ENCODE measurements at places on chromosomes 5 and 9.

DNA sequence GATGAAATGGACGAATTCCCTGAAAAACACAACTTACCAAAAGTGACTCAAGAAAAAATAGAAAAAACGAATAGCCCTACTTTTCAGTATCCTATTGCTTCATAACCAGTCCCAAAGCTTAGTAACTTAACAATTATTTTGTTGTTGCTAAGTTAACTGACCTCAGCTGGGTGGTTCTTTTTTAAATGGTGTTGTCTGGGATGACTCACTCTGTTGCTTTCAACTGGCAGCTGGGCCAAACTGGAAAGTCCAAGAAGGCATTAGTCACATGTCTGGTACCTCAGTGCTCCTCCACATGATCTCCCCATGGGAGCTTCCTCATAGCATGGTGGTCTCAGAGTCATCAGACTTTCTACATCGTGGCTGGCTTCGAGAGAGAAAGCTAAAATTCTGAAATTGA lies 47.8 kb upstream of the ADAMTS2 start:
- DNase-seq, result no peak

DNA sequence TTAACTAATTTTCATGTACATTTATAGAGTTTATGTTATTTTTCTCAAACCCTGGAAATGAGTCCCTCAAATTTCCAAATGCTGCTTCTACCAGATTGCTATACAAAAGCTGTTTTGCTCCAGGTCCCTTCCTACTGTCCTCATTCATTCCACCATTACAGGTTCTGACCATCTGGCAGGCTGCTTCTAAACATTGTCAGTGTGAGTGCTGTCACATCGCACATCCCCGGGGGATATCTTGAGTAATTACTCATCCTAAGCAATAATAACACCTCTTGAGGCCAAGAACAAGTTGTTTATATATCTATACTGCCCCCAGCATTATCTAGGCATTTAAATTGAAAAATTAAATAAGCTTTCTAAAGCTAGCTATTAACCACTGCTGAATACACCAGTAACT lies 1675.3 kb upstream of the CDH6 start:
- no peak for DNase-seq

GRCh38 chr9:78143281-78144007 lies 92.4 kb upstream of the CEP78 start:
- DNase-seq, result no peak

DNA sequence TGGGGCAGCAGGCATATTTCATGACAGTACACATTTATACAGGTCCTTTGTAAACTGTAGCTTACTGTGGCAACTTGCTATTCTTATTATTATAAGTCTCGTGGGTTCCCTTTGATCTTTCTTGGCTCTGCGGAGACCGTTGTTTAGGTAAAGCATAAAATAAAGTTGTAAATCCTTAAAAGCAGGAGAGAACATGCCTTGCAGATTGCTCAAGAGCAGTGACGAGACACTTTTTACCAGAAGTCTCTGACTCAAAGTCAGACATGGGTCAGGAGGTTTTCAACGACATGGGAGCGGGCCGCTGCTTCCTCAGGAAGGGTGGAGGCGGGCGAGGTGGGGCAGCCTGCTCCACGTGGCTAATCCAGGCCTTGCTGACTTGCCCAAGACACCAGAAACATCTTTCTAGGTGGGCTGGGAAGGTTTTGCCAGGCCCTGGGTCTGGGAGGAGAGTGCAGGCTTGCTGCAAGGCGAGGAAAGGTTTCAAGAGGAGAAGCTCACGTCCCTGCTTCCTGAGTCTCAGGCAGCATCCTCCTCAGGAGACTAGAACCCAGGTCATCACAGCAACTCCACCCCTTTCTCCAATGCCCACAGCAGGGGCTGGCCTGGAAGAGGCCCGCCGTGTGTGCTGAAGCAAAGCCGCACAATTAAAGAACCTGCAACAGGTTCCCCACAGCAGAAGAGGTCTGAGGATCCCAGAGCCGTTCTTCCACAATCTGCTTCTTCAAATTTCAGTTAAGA lies 6.5 kb downstream of the TBC1D2 start:
- DNase-seq, result no peak

- DNase-seq, result no peak
These were observed 191.0 kb downstream of the RAB3C start for GRCh38 chr5:58773744-58774441.

- no peak for DNase-seq
These were observed 391.2 kb downstream of the HINT1 start for GRCh38 chr5:130773813-130774212.

DNA sequence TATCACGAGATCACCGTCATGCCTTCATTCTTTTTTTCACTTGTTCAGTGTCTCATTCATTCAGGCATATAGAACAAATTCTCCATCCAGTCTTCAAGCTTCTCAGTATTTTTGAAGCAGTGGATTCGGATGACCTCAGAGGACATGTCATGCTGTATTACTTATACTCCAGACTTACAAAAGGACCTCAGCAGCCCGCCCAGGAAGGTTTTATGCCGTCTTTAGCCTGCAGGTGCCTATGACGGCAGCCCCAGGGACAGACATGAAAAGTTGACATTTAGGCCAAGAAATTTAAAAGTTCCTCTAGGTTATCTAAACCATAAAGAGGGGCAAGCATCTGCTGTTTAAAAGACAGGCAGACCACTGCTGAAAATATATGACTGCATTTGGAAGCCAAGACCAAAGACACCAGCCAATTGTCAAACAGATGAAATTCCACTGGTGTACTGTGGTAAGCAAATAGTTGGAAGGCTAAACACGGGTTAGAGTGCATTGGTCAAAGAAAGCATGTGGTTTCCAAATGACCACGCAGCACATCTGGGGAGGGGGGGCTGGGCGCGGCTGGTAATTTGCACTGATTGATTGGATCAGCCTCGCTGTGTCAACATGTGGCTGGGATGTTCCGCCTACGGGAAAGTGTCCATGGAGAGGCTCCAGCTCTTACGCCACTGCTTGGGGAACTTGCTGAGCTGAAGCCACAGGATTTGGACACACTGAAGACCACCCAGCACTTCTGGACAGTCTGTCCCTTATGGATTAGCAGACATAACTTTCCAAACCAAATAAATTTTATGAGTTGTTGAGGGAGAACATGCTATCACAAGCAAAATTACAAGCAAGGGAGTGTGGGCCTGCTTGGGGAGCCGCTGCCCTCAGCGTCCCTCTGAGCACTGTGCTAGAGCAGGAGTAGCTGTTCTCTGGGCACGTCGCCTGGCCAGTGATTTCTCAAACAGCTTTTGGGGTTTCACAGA lies 173.6 kb downstream of the FANCC start:
- DNase-seq, result peak; percentile 93

DNA sequence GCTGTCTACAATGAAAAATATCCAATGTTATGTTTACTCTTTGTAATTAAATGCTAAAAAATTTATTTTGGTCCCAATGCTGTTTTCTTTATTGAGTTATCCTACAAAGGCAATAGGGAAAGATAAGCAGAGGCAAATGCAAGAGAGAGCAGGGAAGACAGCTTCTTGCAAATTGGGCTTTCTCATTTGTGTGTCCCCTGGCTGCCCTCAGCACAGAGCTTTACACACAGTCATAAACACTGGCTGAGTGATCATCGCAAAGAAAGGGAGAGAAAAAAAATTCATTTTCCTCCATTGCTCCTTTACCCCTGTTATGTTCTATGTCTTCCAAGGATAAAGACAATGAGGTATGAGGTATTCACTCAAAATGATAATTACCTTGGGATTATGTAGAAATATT lies 2.3 kb upstream of the TSSK1B start:
- DNase-seq, result no peak

DNA sequence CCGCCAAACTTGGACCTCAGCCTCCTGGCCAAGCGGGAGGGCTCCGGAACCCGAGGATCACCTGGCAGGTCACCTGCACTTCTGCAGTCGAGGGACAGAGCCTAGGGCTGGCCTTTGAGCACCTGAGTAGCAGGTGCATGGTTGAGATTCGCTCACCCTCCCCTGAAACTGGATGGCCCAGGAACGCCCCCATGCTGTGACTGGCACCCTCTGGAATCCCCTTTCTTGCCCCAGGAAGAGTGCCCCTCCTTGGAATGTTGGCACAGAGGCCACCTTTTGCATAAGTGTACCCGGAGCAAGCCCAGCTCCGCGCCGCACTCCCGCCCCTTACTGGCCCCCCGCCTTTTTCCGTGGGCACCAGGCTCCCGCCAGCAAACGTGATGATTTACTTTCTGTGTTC lies 112.5 kb upstream of the IER5L start:
- peak; percentile 29 for DNase-seq

DNA sequence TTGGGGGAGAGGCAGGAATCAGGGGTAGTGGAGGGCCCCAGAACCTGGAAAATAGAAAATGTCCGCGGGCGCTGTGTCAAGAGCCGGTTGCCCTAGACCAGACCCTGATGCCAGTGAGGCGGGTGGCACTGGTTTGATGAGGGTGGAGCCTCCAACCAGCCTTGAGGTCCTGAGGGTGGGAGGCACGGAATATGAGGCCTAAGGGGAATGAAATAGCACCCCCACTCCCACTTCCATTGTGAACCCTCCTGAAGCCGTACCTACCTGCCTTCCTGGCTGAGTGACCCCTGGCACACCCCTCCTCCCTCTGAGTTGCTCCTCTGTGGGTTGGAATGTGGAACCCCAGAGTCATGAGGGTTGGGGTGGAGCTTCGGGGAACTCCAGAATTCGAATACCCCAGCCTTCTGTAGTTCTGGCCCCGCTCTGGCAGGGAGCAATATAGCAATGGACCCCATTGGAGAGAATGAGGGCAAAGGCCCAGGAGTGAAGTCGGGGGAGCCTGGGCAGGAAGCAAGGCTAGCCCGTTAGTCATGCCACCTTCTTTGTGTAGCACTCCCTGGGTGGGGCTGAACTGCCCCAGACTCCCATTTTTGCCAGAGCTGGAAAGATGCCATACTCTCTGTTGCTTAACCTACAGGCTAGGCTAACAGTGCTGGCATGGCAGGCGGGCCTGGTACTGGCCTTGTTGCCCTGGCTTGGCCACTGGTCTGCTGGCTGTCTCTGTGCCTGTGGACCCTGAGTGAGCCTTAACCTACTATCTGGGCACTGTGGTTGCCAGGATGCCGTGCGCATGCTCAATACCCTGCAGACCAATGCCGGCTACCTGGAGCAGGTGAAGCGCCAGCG lies 1.0 kb downstream of the FPGS start:
- DNase-seq, result no peak

DNA sequence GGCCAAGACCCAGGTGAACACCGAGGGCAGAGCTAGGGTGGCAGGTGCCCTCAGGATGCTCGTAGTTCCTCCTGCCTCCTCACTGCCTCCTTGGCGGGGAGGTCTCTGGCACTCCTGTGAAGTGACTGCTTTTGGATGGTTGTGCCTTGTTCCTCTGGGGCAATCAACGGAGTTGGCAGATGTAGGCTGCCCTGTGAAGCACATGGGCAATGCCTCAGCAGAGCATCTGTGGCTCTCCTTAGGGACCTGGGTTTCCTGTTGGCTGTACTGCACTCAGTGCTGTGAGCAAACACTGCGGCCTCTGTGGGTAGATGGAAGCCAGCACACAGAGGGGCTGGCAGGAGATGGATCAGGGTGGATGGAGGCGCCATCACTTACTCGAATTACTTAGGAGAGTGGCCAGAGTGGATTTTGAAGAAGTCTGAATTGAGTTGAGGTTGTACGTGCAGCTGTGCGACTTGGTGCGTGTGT lies 71.4 kb upstream of the COL5A1 start:
- DNase-seq, result peak; percentile 78

DNA sequence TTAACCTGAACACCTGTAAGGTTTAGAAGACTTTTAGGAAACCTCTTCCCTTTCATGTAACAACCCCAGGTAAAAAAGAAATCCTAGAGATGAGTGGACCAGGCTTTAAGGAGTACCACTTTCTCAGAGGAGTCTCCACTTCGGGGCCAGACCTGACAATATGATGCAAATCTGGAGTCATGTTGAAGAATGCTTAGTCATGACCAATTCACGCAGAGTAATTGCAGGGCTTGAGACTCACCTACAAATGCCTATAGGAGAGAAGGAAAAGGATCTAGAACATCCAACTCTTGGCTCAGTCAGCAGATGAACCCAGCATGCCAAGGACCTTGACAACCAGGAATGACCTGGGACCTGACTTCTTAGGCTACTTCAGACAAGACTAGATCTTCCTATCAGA lies 235.4 kb downstream of the DOCK8 start:
- DNase-seq, result no peak

- peak; percentile 64 for DNase-seq
These were observed 977 bp downstream of the MGAT4B start for GRCh38 chr5:179805529-179806249.

DNA sequence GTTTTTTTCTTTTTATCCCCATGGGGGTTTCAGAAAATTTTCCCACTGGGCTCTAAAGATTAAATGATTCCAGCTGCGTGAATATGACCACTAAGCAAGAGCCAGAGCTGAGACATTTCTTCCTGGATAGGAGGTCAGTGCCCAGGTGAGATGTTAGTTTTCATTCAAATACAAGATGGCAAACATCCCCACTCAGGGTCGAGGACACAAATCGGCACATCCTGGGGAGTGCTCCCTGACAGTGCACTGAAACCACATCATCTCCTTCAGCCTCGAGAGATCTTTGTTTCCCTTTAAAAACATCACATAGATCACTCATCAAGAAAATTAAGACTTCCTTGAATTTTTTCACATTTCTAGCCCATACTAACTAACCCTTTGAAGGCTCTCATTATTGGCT lies 273.2 kb upstream of the PANK3 start:
- no peak for DNase-seq

DNA sequence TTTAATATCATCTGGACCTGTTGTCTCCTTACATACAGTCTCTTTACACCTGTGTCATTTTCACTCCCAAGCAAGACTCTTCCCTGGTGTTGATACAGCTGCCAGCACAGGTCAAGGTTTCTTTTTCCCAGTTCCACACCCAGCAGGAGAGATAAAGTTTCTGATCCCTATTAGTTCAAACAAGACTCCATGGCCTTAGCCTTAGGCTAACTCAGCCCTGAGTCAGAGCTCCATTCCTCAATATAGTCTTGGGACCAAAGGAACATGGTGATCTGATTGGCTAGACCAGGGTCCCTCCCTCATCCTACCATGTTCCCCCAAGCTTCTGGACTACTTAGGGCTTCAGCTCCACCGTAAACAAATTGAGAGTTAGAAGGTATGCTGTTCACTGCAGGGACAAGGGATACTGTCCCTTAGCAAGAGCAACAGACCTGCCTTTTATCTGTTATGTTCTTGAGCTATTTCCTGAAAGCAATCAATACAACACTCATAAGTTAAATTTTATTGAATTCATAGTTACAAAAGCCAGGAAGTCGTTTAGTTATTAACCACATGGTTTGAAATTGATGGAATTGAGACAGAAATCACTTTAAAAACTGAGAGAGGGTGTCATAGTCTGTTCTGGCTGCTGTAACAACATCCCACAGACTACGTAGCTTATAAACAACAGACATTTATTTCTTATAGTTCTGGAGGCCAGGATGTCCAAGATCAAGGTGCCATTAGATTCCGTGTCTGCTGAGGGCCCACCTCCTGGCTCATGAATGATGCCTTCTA lies 20.5 kb downstream of the SLC1A1 start:
- no peak for DNase-seq
